ENCODE measurements at places on chromosomes 4 and X.

DNA sequence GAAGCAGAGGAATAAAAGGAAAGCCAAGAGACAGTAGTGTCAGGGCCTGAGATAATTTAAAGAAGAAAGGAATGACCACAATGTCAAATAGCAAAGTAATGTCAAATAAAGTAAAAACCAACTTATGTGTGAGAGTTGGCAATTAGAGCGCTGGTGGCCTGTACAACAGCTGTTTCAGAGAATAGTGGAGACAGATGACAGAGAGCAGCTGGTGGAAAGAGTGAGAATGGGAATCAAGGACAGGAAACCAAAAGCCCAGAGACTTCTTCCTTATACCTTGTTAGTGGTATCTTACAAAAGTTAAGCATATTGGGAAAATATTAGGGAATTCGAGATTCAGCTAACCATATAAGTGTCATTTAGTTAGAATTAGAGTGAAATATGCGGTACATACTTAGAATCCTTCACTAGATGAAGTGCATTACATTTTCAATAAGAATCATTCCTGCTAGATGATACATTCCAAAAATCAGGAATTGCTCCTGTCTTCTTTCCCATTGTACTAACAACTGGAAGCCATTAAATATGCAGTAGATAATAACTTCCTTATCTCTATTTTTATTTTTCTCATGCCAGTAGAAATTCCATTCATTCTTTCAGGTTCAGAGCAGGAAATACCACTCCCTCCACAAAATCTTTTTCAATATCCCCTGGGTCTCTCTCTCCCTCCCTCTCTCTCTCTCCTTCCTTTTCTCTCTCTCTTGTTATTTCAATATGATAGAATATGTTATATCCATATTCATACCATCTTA is 525.4 kb downstream of the CENPC start:
- DNase-seq = no peak

DNA sequence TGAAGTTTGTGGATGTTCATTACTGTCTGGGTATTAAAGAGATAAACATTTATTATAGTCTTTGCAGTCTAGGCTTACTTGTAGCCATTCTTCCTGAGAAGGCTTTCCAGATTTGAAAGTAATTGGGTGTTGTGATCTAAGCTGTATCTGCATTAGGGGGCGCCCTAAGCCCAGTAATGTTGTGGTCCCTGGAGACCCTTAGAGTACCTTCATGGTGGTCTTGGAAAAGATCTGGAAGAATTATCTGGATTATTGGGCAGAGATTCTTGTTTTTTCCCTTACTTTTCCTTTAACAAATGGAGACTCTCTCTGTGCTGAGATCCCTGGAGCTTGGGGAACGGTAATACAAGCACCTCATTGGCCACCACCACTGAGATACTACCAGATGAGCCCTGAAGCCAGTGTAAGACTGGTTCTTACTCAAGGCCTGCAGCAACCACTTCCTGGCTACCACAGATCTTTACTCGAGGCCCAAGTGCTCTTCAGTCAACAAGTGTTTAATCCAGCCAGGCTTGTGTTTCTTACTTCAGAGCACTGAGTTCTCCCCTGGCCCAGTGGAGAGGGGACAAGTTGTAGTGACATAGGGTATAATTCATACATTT is 63.1 kb downstream of the RTL3 start:
- no peak for DNase-seq

- no peak for DNase-seq
Observed at GRCh38 chrX:130079824-130080406, 30.4 kb downstream of the ELF4 start.

DNA sequence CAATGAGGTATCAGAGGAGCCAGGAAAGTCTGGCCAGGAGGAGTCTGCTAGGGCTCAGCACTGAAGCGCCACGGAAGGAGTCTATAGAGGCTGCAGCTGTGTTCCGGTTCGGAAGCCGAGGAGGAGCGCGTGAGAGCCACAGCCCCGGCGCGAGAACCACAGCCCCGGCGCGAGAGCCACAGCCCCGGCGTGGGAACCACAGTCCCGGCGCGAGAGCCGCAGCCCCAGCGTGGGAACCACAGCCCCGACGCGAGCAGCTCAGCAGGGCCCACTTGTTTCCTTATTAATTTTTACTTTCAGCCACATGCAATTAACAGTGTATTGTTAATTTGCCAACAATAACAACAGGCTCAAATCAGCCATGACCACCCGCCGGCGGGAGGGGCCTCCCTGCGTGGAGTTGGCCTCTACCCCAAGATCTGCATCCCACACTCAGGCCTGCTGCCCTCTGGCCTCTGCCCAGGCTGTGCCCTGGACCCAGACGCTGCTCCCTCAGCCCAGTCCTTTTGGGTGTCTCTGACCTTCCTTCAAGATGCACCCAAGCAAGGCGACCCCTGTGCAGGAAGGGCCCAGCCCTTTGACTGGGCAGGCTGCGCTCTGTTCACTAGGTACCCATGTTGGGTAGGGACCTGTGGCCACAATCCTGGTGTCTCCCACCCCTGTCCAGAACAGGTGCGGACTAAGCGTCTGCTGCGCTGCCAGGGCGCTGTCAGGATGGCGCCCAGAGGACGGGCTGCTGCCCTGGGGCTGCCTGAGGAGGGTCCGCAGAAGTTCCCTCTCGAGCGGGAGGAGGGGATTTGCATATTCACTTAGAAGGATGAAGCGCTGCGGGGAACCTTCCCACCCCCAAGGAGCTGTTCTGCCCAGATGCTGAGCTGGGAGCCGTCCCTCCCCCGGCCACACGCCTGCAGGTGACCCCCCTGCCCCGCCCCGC is 113.8 kb downstream of the ADRA2C start:
- DNase-seq = no peak

DNA sequence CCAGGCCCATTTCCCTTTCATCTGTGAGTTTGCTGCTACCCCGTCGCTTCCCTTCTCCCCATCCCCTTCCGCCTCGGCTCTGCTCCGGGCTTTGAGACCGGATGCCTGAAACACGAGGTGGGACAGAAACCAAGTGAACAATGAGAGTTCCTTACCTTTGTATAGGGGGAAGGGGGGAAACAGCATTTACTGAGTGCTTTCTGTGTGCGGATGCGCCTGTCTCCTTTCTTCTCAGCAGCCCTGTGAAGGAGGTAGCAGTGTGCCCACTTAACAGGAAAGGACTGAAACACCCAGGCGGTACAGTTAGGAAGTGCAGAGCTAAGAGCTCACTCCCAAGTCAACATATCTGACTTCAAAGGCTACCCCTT is 43.2 kb upstream of the TMSB15B start:
- no peak for DNase-seq

DNA sequence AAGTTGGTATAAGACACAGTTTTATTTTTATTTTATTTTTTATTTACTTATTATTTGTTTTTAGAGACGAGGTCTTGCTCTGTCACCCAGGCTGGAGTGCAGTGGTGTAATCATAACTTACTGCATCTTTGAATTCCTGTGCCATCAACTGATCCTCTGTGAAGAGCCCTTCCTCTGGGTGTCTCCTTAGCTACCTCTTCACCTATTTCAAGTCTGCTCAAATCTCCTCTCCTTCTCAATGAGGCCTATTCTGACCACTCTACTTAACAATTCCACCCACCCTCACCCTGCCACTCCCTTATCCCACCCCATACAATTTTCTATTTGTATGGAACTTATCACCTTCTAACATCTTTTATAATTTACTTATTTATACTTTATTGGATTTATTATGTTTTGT is 183.4 kb downstream of the PPP3CA start:
- no peak for DNase-seq
